ENCODE measurements at places on chromosomes 7 and 10. TPM values are rescaled to one million over a fixed set of nuclear protein-coding genes. Genes with fewer than 3 reads are reported as not detected.

GRCh38 chr7:138025215-138026186 is 23.6 kb upstream of the CREB3L2 start:
- DNase-seq: no peak

DNA sequence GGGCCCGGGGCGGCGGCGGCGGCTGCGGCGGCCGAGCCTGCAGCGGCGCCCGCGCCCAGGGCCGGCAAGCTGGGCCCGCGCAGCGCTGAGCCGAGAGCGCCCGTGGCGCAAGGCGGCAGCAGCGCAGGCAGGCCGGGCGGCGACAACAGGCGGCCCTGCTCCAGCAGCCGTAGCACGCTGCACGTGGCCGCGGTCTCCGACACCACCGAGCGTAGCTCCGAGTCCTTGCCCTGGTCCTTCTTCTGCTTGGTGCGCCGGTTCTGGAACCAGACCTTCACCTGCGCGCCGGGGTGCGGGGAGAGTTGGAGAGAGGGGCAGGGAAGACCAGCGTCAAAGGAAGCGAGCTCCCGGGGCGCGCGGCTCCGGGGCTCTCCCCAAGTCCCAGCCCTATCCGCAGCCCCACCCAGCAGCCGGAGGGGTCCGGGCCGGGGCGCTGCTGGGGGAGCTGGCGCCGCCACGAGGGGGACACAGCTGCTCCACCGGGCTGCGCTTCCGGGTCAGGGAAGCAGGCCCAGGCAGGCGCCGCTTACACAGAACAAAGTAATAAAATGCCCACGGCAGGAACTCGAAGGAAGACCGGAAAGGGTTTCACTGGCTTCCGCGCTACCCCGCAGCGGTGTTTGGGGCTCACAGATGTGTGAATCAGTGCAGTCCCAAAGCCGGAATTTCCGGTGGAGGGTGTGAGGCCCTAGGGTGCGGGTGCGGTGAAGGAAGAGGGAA is 3.6 kb downstream of the VAX1 start:
- DNase-seq: no peak

DNA sequence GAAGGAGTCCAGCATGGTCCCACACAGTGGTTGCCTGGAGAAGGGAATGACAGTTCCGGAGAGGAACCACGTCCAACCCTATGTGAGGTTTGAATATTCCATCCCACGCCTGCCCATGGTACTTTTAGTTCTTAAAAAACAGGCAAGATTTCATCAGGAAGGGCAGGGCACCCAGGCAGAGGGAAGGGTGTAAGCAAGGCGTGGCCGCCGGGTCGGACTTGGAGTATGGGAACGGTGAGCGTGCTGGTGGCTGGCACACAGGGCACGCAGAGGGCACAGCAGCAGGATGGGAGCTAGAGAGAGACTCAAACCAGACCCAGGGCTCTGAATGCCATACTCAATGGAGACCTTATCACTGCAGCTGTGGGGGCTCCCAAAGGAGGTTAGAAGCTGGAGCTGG is 34.3 kb downstream of the FAM53B start:
- no peak for DNase-seq

- no peak for DNase-seq
These were observed 2.4 kb downstream of the EPO start for GRCh38 chr7:100722480-100723212.

DNA sequence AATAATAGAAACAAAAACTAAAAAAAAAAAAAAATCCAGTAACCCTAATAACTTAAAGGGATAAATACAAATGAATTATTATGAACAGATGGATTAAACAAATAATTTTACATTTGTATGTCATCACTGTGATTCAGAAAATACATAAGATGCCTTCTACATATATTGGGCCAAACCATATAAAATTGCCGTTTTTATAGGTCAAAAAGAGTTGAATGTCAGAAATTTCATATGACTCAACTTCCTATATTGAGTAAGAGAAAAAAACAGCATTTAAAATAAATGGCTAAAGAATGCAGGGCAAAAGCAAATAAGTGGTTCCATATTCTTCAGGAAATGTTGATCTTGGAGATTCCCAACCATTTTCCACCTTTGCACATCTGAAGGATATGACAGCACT is 9.4 kb downstream of the SLC35B4 start:
- DNase-seq: no peak

GRCh38 chr7:30222515-30223215 is 61.7 kb upstream of the ZNRF2 start:
- no peak for DNase-seq

GRCh38 chr7:22154143-22154529 is 202.8 kb downstream of the RAPGEF5 start:
- no peak for DNase-seq

GRCh38 chr10:88417387-88418030 is 165.6 kb downstream of the RNLS start:
- DNase-seq: no peak

GRCh38 chr10:80108576-80109239 is 23.8 kb upstream of the PLAC9 start:
- no peak for DNase-seq

DNA sequence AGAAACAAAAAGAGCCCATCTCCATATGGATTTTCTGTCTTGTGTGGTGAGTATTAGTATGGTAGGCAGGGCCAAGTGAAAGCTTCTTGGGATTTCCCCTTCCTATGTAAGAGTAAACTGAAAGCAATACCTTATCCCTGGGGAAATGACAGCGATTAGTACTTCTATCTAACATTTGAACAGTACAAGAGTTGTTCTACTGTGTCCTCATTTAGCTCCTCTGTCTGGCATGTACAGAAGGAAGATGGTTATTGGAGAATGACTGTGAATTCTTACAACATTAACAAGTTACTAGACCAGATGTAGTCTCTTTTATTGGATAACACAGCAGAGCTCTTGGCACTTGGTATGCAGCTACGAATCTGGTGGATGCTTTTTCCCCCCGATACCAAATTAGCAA is 17.9 kb upstream of the TRIL start:
- no peak for DNase-seq

DNA sequence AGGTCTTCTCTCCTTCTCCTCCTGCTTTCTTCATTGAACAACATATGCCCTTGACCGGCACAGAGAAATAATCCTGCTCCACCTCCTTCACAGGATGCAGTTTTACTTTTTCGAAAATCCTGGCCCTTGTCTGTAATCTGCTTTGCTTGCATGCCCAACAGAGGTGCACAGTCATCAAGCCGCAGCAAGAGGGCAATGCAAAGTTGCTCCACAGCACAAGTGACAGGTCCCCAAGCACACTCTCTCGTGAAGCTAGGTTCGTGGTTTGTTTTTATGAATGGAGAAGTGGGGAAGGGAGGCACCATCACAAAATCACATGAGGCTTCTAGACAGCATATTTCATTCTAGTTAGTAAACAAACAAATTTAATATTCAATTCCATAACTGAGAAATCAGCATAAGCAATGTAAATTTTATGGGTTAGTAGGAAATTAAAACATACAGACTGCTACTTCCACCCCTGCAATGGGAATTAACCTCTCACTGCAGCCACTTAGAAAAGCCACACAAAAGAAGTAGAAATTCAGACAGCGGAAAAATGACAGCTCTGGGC is 178.8 kb downstream of the TPK1 start:
- no peak for DNase-seq

- no peak for DNase-seq
These were observed 112.5 kb upstream of the UNC5B start for GRCh38 chr10:71099731-71100361.

GRCh38 chr7:43735802-43736603 is 6.7 kb upstream of the COA1 start:
- DNase-seq: no peak

- no peak for DNase-seq
These were observed 7.7 kb downstream of the ZSCAN25 start for GRCh38 chr7:99624484-99624883.

GRCh38 chr10:101466016-101466912 is 112.3 kb downstream of the BTRC start:
- no peak for DNase-seq

DNA sequence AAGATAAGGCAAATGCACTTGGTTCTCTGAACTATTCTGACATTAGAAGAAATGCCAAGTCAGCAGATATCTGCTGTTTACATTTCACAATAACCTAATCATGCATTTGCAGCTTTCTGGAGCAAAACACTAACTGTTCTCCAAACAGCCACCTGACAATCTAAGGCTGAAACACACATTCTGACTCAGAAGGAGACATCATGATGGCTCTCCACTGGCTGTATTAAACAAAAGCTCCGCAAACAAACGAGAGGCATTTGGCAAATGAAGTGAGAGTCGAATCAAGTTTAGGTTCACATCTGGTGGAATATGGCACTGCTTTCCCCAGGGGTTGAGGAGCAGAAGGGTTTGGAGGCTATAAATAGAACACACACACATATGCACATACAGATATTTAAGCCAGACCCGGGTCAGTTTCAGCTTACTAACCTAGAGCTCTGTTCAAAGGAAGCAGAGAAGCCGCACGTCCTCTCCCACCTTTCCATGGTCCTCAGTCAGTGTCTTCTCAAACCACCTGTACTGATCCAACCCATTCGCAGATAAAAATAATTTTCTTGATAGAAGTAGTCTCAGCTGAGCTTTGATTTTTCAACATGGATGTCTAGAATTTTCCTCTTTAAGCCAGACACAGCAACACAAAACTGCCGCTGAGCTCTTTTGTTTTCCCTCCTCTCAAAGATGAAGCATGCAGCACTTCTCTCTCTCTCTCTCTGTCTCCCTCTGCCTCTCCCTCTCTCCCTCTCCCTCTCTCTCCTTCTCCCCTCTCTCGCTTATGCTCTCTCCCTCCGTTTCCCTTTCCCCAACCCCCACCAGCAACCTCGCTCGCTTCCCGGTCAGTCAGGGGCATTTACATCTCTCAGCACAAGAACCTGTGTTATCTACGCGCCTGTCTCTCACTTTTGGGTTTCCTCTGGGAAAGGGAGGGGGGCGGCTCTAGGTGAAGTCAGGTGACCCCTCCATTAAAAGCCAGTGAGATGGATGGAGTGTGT is 682.8 kb downstream of the MAGI2 start:
- no peak for DNase-seq

GRCh38 chr7:80902019-80902418 is 16.8 kb downstream of the SEMA3C start:
- no peak for DNase-seq

DNA sequence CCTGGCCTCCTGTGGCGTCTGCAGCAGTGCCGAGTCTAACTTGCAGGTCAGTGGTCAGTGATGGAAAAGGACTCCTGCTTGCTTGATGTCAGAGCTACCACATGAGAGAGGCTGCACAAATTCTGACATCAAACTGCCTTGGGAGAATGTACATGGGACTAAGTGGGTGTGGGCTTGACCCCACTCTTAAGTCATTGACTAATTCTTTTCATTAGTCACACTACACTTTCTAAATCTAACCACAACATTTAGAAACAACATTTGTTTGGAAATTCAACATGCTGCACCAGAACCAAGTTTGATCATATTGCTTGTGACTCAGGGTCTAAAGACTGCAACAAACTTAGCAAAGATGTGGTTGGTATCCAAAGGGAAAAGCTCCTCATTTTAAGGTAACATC is 24.4 kb upstream of the CDC14C start:
- no peak for DNase-seq

NPFFR1 gene
- 0.05 TPM for polyA plus RNA-seq

DNAJB12 gene
- polyA plus RNA-seq: 22.3 TPM

SUPV3L1 gene
- polyA plus RNA-seq: 30.0 TPM

GPR85 gene
- polyA plus RNA-seq: 1.8 TPM

TCAF2 gene
- polyA plus RNA-seq: 11.7 TPM

PIK3AP1 gene
- polyA plus RNA-seq: 1.8 TPM

PNLIPRP2 gene
- 0.25 TPM for polyA plus RNA-seq

CHN2 gene
- 16.0 TPM for polyA plus RNA-seq

BAIAP2L1 gene
- 6.8 TPM for polyA plus RNA-seq

ELN gene
- 91.6 TPM for polyA plus RNA-seq

MMRN2 gene
- 18.5 TPM for polyA plus RNA-seq

TRIM56 gene
- 7.6 TPM for polyA plus RNA-seq
